ENCODE measurements at places on chromosomes 6 and 20.

GRCh38 chr20:32792316-32792715 is 27.4 kb upstream of the MAPRE1 start:
- DNase-seq: peak; percentile 24

DNA sequence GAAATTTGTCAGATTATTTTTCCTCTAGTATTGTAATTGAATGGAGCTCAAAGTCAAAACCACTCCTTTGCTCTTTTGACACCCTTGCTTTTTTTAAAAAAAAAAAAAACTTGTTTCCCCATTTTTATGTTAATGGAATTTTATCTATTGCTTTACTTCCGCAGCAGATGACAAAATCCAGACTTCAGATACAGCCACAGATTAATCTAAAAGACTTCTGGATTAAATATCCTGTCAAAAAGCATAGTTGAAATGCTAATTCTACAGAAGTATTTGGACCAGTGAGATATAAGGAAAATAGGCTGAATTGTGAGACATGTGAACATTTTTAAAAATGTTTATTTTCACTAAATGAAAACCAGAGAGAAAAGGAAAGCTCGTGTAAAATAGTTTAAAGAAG is 341.4 kb downstream of the BMP2 start:
- DNase-seq: no peak

DNA sequence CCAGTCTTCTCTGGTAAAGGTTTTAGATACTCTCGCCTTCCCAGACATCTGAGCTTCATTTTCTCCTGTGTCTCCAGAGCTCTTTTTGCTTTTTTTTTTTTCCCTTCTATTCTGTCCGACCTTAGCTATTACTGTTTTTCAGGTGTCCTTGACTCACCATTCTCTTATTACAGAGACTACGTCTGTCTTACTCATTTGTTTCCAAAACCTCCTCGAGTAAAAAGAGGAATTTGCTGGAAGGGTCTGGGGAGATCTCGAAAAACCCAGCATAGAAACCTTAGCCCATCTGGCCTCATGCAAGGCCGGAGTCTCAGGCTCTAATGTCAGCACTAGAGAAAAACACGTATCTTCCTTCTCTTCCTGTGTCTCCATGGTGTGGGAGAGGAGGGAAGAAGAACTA is 109.2 kb upstream of the CARMIL1 start:
- DNase-seq: no peak

- DNase-seq: no peak
Observed at GRCh38 chr6:36384095-36384494, 3.4 kb downstream of the ETV7 start.

DNA sequence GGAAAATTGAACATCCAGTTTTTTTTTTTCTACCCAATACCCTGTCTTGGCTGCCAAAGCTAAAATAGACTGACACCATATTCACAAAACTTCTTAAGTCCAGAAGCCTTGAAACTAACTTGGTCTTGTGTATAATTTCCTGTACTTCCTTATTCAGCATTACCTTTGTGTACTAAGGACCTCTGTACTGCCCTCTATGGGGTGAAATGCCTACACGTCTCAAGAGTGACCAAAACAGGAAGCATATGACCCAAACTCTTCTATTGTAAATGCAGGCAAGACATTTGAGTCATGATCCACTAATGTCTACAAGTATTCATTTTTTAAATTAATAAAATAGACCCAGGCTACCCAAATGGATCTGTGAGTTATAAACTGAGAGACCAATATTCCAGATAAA is 50.4 kb downstream of the HMGCLL1 start:
- DNase-seq: no peak

DNA sequence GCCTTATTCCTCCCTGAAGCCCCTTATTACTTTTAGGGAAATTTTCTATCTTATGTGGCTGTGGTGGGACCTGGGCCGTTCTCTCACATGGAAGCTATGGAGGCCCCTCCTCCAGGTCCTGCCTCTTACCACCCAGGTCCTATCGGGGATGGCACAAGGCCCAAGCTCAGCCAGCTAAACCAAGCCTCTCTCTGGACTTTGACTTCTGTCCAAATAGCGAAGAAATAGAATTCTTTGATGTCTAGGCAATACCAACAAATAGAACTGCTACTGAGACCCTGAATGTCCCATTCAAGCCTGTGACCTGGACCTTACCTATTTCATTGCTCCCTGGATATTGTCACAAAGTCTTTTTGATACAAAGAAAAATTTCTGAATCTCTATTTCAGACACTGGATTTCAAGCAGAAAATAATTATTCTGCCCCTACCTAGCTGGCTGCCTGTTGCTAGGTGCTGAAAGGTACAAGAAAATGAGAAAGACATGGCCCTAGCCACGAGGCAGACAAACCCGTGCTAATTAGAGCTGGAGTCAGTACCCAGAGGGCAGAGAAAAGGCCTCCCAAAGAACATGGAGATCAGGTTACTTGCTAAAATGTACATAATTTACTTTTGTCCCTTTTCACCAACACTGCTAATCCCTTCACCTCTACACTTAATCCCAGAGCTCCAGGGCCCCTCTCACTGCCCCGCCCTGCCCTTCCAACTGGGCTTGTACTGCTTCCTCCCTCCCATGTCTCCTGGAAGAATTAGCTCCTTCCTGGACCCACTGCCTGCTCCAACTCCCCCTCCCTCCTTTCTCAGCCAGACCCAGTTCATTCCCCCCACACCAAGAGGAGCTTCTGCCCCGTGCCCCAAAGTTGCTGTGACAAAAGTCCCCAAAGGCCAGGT is 15.5 kb upstream of the NNAT start:
- DNase-seq: no peak

DNA sequence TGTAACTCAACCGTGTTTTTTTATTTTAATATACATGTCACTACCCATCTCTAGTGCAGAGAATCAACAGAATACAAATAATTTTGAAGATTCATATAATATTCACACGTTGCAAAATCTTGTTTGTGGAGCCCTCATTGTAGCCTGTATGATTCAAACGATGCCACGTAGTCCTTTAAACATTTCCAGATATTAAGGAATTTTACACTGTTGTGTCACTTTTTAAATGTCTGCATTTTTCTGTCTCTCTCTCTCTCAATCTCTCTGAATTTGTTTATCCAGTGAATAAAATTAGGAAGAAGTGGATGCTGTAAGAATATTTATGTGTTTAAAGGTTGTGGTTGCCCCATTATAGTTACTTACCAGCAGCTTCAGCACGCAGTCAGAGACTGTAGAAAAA is 262.0 kb downstream of the PAX1 start:
- no peak for DNase-seq

GRCh38 chr6:108174371-108175175 is 8.8 kb downstream of the NR2E1 start:
- peak; percentile 39 for DNase-seq

DNA sequence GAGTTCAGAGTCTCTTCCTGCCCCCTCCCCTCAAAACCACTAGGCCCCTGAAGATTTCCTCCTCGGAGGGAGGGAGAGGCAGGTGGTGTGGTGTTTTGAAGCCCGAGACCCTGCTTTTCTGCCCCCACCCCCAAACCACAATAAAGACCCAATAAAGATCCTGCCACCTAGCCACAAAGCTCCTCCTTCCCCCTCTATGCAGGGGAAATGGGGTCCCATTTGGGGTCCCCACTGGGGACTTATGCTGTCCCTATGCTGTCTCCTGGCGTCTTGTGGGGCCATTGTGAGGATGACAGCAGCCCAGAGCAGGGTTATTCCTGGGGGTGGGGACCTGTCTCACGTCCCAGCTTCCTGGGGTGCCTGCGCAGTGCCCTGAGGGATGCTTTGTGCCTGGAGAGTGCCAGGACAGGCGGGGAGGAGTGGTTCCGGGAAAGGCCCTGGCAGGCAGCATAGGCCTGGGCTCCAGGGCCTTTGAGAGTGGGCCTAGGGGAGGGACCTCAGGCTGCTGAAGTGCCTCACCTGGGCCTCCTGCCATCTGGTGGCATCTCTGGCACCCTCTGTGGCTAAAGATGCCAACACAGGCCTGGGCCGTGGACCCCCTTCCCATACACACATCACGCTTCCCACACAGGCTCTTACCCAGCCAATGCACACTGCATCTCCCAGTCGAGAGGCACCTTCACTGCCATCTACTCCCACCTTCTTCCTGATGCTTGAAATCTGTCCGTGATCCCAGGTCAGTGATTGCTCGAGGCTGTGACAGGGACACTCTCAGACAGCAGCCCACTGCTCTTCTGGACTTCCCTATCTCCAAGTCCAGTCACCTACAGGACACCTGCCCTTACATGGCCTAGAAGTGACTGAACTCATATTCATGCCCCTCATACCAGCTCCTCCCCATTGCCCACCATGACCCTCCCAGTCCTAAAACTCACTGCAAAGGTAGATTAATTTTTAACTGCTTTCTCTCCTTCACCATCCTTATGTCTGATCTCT is 7.9 kb upstream of the ARMC12 start:
- no peak for DNase-seq

DNA sequence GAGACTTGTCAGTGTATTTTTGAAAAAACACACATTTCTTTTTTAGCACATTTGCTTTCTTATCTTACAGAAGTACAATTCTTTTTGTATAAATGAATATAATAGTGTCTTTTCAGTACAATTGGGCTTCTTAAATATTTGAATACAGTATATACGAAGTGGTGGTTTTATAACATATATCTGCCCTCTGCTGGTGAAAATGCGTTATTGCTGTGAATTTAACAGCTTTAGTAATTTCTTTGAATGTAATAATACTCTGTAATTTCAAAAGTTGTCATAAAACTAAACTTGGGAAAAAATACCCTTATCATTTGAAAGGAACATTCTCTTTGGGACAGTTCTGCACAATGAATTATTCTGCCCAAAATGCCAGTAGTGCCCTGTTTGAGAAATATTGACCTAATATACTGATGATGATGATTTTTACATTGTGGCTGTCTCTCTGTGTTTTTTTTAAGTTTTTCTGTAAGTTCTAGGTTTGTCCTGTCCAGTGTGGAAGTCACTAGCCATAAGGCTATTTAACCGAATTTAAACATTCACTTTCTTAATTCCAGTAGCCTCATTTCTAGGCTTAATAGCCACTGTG is 19.0 kb downstream of the SMAP1 start:
- DNase-seq: no peak

DNA sequence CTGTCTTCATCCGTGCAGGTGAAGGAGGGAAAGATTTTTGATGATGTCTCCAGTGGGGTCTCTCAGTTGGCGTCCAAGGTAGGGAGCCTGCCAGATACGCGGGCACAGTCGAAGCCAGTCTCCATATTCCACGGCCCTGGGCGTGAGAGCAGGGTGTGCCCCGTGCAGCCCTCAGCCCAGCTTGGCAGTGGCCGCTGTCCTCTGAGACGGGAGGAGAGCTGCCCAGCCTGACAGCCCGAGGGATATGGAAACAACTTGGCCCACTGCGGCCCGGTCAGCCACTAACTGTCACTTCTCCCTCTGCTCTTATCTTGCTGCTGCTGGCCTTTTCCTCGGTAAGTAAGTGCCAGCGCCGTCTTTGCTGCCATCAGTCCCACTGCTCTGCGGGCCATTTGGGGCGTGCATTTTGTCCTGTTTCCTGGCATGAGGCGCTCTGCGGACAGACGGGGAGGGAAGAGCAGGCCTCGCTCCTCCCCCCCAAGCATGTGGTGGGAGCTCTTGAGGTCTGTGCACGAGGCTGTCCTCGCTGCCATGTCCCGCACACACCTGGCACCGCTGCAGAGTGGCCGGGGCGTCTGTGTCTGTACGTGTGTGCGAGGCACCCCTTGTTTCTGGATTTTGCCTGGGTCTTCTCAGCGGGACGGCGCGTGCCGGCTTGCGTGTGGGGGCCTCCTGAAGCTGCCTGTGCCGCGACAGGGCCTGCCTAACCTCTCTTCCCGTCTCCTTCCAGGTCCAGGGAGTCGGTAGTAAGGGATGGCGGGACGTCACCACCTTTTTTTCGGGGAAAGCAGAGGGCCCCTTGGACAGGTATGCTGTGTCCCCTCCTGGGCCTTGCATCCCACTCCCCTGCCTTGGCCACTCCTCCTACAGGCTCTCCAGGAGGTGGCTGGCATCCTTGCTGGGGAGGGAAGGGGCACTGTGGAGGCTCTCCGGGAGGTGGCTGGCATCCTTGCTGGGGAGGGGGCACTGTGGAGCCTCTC is 7.1 kb upstream of the COL20A1 start:
- DNase-seq: no peak

DNA sequence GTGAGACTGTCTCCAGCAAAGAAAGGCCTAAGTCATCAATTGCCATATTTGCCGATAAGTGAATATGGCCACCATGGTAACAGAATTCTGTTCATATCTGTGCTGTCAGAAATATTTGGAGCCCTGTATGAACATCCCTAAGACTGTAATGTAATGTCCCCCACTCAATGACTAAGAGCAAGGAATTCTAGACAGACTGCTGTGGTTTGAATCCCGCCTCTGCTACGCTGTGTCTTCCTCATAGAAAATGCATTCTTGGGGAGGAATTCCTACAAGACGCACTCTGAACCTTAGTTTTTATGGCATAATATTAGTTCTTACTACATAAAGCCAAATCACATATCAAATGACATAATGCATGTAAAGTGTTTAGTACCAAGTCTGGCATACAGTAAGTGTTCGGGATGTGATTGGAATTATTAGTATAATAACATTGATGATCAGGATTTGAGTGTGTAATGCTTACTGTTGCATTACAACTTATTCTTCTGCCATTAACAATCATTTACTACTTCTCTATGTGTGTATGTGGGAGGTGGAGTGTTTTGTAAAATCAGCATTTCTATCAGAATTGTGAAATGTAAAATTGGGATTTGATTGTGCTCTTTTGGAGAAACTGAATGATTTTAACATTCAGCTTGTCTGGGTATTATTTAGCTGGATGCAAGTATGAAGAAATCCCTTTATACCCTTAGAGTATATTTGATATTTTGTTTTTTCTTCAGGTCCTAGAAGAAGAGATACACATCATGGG is 103.0 kb downstream of the OLIG3 start:
- DNase-seq: no peak

DNA sequence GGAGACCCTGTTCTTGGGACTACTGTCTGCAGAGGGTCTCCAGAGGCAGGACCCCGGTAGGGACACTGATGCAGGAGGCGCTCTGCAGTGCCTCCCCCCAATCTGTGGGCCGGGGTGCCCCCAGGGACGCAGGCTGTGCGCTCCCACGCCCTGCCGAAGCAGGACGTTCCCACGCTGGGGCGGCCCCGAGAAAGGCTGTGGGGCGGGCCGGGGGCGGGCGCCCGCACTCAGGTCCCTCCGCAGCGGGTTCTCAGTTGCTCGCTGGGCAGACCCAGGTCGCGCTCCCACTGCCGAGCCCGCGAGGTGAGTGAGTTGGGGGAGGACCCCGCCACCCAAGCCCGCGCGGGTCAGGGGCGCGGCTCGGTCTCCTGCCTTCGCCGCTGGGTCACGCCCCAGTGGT is at the start of gene COX4I2:
Gene COX4I2, plus strand, starts transcription at position 253 of the 400 bp plus-strand sequence. CDS start 1,106 bp downstream, outside the sequence.
- no peak for DNase-seq

GRCh38 chr6:129871221-129871620 is 10.1 kb upstream of the TMEM244 start:
- DNase-seq: no peak

DNA sequence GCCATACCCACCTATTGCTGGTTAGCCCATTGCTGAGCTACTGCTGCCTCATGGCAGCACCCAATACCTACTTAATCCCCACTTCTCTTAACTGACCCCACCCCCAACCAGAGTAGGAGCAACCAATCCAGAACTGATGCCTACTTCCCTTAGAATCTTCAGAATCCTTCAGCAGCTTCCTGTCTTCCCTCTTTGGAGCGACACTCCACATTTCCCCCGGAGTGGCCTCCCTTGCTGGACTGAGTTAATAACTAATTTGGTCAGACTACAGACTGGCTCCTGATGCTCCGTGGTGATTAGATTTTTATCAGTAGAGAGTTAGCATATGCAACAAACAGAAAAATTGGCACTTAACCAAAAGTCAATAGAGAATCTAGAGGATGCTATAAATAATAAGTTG is 51.2 kb upstream of the UBR2 start:
- DNase-seq: no peak

Measured in memory B cell (primary cell).